GM12891 (cell line): ENCODE measurements at places on chromosomes 2 and 18.

- DNase-seq = no peak
Measured at GRCh38 chr18:49949951-49950395, 136.6 kb upstream of the ACAA2 start.

GRCh38 chr18:37396971-37397720, 168.5 kb downstream of the CELF4 start:
- no peak for DNase-seq

GRCh38 chr2:217293046-217293445, 433.2 kb upstream of the TNP1 start:
- DNase-seq = no peak

GRCh38 chr2:68813596-68813995, 57.6 kb downstream of the BMP10 start:
- no peak for DNase-seq

DNA sequence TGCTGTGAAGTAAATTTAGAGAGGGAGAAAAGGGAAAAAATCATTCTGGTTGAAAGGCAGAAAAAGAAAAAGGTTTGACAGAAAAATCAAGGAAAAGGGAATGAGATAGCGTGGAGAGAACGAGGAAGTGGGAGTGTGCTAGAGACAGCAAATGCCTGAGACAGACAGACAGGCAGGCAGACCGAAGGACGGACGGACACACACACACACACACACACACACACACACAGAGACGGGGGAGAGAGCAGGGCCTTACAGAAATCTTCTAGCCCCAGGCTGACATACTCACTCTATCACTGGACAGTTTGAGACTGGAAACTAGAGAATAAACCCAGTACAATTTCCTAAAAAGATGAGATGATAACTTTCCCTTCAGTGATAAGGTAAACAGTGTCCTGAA, 238.4 kb downstream of the ZNF521 start:
- no peak for DNase-seq

DNA sequence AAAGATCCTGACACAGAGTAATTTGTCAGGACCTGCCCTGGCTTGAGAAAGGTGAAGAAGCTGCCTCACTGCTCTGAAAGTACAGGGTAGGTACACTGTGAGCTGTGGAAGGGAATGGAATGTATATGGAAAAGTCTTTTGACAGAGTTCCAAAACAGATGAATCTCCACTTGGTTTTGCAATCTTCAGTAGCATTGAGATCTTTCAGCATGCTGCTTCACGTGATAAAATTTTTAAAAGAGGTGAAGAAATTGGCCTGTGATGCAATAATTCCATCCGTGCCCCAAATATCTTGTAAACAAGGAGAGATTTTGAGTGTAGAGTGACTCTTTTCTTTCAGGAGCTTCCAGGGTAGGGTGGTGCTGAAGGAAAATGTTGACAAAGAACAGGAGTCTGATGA, 123.1 kb downstream of the OSR1 start:
- no peak for DNase-seq

- DNase-seq = no peak
Measured at GRCh38 chr2:46296216-46296839, 879 bp upstream of the EPAS1 start.

GRCh38 chr2:176081376-176081836, 2.4 kb downstream of the EVX2 start:
- no peak for DNase-seq

GRCh38 chr18:53864770-53865169, 359.7 kb downstream of the MBD2 start:
- no peak for DNase-seq

GRCh38 chr2:68189991-68190784, 32.5 kb downstream of the PNO1 start:
- no peak for DNase-seq

GRCh38 chr2:239147376-239147775, 253.4 kb downstream of the HDAC4 start:
- no peak for DNase-seq

- no peak for DNase-seq
Measured at GRCh38 chr18:61308795-61309393, 24.3 kb upstream of the CDH20 start.

DNA sequence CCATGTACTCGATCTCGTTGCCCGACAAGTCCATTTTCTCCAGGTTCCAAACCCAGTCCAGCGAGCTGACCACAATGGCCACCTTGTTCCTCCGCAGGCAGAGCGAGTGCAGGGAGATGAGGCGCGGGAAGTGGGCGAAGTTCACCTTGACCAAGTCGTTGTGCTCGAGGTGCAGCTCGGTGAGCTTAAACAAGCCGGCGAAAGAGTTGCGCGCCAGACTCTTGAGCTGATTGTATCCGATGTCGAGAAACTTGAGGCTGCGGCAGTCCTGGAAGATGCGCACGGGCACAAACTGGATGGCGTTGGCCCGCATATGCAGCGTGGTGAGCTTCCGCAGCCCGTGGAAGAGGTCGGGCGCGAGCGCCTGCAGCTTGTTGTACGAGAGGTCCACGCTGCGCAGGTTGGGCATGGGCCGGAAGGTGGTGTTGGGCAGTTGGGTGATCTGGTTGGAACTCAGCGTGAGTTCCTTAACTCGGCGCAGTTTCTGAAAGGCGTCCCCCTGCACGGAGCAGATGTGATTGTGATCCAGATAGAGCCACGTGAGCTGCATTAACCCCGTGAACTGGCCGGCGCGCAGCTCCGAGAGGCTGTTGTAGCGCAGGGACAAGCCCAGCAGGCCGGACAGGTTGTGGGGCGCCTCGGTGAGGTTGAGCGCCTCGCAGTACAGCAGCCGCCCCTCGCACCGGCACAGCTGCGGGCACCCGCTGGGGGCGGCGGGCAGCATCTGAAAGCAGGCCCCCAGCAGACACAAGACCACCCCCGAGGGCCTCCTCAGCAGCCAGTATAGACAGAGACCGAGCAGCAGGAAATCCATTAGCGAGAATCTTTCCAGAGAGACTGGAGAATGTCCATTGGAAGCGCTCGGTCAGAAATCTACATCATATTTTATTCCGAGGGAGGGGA, 1.3 kb downstream of the LRRTM1 start:
- DNase-seq = no peak

DNA sequence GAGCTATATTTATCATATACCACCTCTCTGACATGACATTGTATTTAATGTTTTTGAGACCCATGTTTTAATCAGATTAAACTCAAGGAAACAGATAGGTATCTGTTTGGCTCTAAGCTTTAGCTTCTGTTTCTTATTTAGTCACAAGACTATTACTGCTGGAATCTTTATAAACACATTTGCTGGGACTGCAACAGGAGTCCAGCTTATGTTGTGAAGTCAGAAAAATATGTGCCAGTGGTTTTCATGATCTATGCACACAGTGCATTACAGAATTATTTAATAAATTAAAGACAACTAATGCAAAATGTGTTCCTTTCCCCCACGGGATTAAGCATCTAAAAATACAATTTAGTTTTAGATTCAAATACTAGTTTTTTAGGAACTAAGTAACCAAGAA, 338.9 kb downstream of the ZEB2 start:
- no peak for DNase-seq

DNA sequence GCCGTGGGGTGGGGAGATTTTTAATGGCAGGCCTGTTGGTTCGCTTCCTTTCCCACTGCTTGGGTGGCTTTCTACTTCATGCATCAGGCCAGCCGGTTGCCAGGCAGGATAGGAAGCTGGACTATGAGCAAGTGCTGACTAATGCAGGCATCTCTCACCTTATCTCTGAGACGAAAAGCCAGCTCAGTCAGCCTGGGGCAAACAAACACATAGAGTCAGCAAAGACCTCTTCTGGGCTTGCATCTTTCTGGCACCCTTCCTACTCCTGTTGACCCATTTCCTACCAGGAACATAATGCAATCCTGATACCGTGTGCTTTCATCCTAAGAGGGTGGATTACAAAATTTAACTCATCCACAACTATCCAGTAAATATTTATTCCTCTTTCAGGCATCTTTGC, 416.6 kb upstream of the MEX3C start:
- no peak for DNase-seq

- no peak for DNase-seq
Measured at GRCh38 chr2:55136138-55136541, 85.9 kb upstream of the RTN4 start.

- no peak for DNase-seq
Measured at GRCh38 chr18:457140-457519, 43.4 kb downstream of the COLEC12 start.

DNA sequence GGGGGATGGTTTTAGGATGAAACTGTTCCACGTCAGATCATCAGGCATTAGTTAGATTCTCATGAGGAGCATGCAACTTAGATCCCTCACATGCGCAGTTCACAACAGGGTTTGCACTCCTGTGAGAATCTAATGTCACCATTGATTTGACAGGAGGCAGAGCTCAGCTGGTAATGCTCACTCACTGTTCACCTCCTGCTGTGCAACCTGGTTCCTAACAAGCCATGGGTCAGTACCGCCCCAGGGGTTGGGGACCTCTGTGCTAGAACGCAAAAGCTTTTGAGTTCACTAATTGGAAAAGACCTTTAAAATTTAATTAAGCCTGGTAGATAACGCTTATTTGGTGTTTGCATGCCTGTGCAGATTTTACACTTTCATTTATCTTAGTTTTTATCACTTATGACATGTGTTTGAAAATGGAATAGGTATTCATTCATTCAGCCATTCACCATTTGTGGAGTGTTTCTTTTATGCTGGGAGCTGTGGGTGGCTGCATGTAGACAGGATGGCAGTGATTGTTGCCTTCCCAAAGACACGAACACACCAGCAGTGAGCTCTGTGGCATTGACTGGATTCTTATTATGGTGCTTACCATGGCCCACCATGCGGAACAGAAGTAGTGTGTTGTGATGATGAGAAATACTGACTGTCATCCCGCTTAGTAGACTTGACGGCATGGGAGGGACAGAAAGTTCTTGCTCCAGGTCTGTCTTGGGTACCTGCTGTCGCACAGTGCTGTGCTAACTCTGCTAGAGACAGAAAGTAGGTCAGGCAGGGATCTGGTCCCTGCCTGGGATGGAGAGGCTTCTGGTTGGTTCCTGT, 6.4 kb downstream of the RAB31 start:
- DNase-seq = no peak

- no peak for DNase-seq
Measured at GRCh38 chr2:46365913-46366667, 68.9 kb downstream of the EPAS1 start.

GRCh38 chr2:40286721-40287120, 165.2 kb downstream of the SLC8A1 start:
- DNase-seq = no peak

- no peak for DNase-seq
Measured at GRCh38 chr2:241608881-241609280, 28.1 kb downstream of the THAP4 start.
